ENCODE measurements at places on chromosomes 11 and 22. TPM values are rescaled to one million over a fixed set of nuclear protein-coding genes. Genes with fewer than 3 reads are reported as not detected.

DNA sequence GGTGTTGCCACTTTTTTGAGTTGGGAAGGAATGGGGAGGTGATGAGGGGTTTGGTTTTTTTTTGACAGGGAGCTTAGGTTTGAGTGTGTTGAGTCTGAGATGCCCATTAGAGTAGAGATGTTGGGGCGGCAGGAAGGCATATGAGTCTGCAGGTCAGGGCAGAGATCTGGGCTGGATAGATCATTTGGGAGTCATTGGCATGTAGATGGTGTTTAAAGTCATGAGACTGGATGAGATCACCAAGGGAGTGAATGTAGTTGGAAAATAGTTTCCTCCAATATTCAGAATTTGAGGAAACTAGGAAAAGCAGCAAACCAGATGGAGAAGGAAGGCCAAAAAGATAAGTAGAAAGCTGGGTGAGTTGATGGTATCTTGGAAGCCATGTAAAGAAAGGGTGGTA lies 2.1 kb upstream of the ANAPC15 start:
- DNase-seq, result no peak

CHORDC1 gene
- total RNA-seq, result 37.6 TPM

FAM76B gene
- total RNA-seq, result 11.4 TPM

- DNase-seq, result no peak
Observed at GRCh38 chr11:47725442-47726117, 10.4 kb upstream of the AGBL2 start.

- DNase-seq, result no peak
Observed at GRCh38 chr11:27916541-27917100, 191.3 kb downstream of the KIF18A start.

OR52E8 gene
- total RNA-seq, result not detected

PAMR1 gene
- total RNA-seq, result 17.6 TPM

LIF gene
- 7.0 TPM for total RNA-seq

- no peak for DNase-seq
Observed at GRCh38 chr11:96033599-96033998, 109.7 kb upstream of the MTMR2 start.

FADS3 gene
- 70.5 TPM for total RNA-seq

- no peak for DNase-seq
Observed at GRCh38 chr11:70732881-70733196, 334.5 kb downstream of the CTTN start.

YIF1A gene
- total RNA-seq, result 81.1 TPM

OR8D1 gene
- not detected for total RNA-seq

CNTF gene
- total RNA-seq, result 1.5 TPM

FIBIN gene
- total RNA-seq, result 14.3 TPM

GRCh38 chr11:70490208-70490607 lies 91.9 kb downstream of the CTTN start:
- DNase-seq, result no peak

- DNase-seq, result no peak
Observed at GRCh38 chr11:37721485-37721884, 1123.4 kb upstream of the RAG2 start.

DNA sequence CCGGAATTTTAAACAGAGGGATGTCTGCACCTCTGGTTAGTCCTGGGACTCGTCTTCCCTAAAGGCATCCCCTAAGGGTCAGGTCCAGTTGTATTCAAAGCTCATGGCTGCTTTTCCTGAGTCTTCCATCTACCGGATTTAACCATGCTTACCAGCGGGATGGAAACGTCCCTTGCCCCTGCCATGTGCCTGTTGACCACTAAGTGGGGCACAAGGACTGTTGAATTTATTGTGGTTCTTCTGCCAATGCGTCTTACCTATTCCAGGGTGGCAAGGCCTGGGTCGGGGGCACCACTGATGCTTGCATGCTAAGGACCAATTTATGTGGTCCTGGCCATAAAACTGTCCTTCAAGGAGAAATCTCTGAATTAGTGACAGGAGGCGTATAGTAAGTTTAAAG lies 25.6 kb downstream of the ANKRD42 start:
- DNase-seq, result no peak

DYNC2H1 gene
- total RNA-seq, result 6.5 TPM

DNA sequence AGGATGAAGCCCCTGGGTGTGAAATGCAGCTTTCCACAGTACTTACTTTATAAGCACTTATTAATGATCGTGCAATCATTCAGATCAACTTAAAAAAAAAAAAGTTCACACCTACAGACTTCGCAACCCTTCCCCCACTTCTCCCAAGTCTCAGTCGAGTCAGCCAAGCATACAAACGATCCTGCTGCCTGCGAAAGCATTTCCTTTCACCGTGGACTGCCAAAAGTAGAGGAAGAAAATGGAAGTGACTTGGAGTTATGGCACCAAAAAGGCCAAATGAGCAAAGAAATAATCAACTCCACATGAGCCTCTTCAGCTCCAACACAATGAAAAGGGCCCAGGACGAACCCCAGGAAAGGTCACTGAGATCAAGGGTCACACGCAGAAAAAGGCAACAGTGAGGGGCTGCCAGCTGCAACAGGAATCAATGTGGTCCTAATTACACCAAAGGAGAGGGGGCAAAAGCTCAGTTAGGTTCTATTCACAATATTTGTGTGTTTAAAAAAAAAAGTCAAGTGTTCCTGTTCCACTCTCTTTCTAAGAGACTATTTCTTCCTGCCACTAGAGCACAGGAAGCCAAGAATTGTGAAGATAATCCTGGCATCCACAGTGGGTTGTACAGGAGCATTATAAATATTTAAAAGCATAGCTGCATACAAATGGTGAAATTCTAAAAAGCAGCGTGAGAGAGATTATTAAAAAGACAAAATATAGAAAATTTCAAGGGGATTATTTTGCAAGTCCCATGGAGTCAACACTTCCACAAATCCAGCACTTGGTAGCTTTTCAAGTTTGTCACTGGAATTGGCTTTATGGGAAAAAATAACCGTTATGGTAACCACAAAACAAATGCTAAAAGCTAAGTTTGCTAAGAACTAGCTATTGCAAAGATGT lies 28.4 kb downstream of the CDON start:
- DNase-seq, result no peak

GRCh38 chr22:30235687-30236170 lies 10.8 kb downstream of the LIF start:
- no peak for DNase-seq

DNA sequence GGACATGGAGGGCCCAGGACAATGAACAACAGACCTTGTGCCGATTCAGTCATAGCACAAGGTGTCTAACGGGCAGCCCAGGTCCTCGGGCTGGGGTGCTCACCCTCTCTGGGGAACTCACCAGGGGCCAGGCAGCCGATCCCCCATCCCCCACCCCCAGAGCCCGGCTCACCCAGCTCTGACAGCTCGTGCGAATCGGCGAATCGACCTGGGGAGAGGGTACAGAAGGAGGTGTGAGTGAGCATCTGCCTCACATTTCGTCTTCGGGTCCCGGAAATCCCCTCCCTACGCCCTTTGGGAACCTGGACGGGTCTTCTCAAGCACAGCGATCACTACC lies 423 bp downstream of the PEX16 start:
- peak; percentile 26 for DNase-seq

KRTAP5-1 gene
- total RNA-seq, result not detected

GRCh38 chr11:74634537-74634936 lies 42.2 kb downstream of the POLD3 start:
- DNase-seq, result no peak

DNA sequence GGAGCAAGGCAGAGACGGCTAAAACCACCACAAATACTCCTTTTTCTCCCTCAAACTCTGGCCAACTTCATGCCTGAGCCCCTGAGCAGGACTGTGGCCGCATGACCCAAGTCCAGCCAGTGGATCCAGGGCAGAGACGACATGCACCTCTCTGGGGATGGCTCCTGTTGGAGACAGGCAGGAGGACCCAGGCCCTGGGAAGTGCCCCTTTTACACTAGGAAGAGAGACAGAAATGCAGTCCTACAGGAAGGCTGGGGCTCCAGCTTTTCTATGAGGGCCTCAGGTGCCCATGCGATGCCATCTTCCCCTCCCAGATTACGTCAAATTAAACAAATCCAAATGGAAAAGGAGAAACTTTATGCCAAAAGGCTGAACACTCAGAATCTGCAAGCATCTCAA lies 498.0 kb downstream of the BRD1 start:
- DNase-seq, result no peak

- DNase-seq, result no peak
Observed at GRCh38 chr11:19566583-19567379, 145.9 kb upstream of the NAV2 start.

DNA sequence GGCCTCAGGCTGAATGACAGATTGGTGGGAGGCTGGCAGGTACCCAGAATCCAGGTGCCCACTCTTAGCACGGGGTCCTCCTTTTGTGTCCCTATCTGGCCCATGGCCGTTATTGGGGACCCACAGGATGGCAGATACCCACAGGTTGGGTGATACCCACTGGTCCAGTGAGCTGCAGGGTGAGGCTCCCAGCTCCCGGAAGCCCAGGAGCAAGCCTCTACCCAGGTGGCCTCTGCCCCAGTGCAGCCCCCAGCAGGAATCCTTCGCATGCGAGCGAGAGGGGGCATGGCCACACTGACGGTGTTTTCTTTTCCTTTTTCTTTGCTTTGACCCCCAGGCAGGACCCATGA lies 116.1 kb downstream of the PHF21B start:
- no peak for DNase-seq

GRCh38 chr22:19700790-19701419 lies 13.4 kb upstream of the SEPTIN5 start:
- no peak for DNase-seq

GRCh38 chr22:26800858-26801257 lies 143.5 kb downstream of the MIAT start:
- no peak for DNase-seq

C11orf87 gene
- total RNA-seq, result not detected

All from left cardiac atrium (tissue), 4 donors.